CD4-positive, alpha-beta T cell treated with Interleukin-1 beta for 1 hour (primary cell): ENCODE measurements at places on chromosomes 2 and 18.

DNA sequence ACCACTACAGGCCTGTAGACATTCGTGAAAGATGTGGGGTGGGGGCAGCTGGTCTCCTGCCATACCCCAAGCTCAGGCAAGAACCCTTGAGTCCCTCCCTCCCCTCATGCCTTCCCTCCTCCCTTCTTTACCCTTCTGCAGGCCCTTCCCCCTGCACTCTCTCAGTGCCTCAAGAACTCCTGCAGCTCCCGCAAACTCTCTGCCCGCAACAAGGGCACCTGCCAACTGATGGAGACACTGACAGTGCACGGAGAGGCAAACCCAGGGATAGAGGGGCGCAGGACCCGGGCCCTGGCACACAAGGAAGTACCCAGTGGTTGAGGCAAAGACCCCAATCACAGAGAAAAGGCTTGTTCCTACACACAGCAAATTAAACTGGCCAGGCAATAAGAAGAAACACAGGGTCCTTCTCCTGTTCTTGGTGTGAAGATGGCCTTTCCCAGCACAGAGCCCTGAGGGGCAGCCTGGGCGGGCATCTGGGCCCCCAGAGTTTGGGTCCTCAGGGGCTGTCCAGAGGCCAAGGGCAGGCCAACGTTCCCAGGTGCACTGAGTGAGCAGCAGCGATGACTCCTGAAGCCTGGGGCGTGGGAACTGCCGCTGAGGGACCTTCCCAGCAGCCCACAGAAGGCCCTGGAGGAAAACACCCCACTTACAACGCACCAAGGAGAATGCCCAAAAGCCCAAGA, 1.6 kb downstream of the TEKT4 start:
- no peak for DNase-seq

DNA sequence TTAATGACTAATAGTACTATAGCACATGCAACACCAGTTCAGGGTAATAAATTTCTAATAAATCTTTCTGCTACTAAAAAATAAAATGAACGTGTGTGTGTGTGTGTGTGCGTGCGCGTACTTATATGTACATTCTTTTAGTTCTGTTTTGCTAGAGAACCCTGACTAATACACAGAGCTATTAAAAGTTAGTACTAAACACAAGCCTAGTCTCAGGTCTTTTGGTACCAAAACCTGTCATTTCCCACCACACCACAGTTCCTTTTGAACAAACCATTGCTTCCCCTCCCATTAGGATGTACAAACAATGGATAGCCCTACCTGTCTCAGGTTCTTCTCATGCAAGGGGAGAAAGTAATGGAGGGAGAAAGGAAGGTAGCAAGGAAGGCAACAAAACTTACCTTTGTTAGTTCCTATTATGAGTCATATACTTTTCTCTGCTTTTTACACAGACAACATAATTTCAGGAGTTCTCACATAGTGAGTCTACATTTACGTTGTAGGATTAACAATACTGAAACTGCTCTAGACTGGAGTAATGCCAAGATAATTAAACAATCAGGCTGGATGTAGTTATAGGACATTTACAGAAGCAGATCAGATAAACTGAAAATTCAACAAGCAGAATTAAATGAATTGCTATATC, 427.2 kb downstream of the KCNJ3 start:
- DNase-seq, result no peak

DNA sequence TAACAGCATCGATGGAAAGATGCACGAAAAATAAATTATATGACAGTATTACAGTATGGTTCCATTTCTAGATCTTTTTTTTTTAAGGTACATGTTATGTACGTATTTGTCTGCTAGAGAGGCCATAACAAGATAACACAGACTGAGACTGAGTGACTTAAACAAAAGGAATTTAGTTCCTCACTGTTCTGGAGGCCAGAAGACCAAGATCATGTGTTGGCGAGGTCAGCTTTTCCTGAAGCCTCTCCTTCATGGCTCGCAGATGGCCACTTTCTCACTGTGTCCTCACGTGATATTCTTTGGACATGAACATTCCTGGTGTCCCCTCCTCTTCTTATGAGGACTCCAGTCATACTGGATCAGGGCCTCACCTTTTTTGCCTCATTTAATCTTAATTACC, 177.4 kb downstream of the CAPN13 start:
- no peak for DNase-seq

- no peak for DNase-seq
These were observed 32.9 kb upstream of the FZD5 start for GRCh38 chr2:207802650-207803049.

GRCh38 chr2:225559072-225559415, 159.5 kb downstream of the NYAP2 start:
- DNase-seq, result no peak

DNA sequence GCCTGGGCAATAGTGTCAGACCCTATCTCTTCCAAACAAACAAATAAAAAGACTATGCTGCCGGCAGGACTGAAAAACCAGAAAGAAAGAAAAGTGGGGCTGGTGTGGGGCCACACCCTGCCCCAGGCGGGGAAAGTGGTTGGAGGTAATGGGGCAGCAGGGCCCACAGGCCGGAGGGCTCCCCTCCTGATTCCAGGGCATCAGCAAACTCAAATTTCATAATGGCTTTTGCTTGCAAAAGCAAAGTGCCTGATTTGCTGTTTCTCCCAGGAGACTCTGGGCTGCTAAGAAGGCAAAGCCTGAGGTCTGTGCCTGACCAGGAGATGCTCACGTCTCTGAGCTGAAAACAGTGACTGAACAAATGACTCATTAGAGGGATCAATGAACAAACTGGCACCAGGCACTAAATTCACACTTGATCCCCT, 121.9 kb downstream of the HDAC4 start:
- DNase-seq, result no peak

DNA sequence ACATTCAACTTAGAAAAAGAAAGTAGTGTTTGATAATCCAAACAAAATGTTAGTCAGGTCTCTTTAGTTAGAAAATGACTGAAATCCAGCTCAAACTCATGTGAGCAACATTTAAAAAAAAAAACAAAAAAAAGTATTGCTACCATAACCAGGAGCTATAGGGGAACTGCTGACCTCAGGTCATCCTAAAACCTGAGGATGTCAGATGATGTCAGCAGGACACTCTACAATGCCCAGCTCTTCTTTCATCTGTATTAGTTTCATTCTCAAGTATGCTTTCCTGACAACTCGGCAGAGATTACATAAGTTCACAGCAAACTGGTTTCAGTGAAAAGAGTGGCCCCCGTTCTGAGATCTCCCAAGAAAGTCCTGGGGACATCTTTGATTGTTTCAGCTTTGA, 4.2 kb upstream of the ESCO1 start:
- no peak for DNase-seq
